Ecto neural progenitor cell (in vitro differentiated cells): ENCODE measurements at places on chromosomes 7 and 10.

DNA sequence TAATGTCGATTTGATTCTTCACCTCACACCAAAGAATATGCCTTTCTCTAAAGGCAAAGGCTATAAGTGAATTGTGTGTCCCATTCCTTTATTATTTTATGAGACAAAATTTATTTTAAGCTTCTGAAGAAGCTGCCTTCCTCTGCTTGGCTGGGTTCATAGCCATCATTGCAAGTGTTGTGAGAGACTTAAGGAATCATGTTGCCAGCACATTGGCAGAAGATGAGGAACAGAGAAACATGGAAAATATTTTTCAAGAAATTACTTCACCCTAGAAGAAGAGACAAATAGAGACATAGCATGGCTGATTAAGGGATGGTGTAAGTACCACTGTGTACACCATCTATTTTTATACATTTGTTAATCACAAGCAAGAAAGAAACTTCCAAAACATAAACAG lies 230.1 kb upstream of the SEMA3E start:
- DNase-seq, result no peak

- no peak for DNase-seq
Observed at GRCh38 chr7:151378011-151378410, 31.8 kb downstream of the WDR86 start.

DNA sequence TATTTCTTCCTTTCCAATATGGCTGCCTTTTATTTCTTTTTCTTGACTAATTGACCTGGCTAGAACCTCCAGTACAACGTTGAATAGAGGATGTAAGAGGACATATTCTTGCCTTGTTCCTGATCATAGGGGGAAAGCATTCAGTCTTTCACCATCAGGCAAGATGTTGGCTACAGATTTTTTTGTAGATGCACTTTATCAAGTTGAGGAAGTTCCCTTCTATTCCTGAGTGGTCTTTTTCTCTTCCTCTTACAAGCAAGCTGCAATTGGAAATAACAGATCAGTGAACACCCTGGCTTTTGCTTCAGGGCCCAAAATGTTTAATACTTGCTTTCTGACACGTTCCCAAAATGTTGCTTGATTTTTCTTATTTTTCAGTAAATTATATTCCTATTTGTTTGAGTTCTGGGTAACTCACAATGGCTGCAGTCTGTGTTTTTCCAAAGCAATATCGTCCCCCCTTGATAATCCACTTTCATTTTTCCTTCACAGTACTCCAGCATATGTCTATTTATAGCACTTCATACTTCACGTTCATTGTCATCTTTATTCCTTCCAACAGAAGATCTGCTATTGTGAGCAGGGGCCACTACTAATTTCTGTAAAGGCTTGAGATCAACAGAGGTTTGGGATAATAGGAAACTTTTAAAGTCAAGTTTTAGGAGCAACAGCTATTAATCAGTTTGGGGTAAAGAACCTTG lies 11.7 kb downstream of the CPEB3 start:
- no peak for DNase-seq

- no peak for DNase-seq
Observed at GRCh38 chr10:116989439-116989838, 15.5 kb downstream of the SHTN1 start.

- no peak for DNase-seq
Observed at GRCh38 chr7:37408291-37409228, 40.1 kb downstream of the ELMO1 start.

GRCh38 chr10:129772468-129773358 lies 191.4 kb downstream of the EBF3 start:
- peak; percentile 32 for DNase-seq
